Activated CD8-positive, alpha-beta memory T cell treated with anti-CD3 and anti-CD28 coated beads, Interleukin-2, amount 50 U/mL, for 48 hours (primary cell): ENCODE measurements at places on chromosomes 16 and 17.

DNA sequence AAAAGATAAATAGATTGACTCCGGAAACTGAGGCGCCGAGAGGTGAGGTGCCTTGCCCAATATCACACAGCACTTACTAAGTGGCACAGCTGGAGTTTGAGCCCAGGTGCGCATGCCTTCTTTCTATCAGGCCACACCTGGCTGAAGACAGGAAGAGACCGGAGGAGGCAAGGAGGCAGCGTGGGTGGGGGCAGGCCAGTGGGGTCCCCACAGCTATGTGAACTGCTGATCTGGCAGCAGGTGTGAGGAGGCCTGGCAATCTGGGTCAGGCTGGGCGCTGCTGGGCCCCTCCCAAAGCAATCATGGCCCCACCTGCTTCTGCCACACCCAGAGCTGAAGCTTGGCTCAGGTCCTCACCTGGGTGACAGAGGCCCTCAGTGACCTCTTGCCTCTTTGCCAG, 1.9 kb upstream of the GDPD3 start:
- DNase-seq: no peak

- peak; percentile 93 for DNase-seq
These were observed at the start of the genes ACADVL and DLG4 for GRCh38 chr17:7219812-7220592. Gene ACADVL (plus strand): TSS chr17:7219938. CDS start chr17:7219985, 47 bp downstream. Gene DLG4 (minus strand): TSS chr17:7219836.

DNA sequence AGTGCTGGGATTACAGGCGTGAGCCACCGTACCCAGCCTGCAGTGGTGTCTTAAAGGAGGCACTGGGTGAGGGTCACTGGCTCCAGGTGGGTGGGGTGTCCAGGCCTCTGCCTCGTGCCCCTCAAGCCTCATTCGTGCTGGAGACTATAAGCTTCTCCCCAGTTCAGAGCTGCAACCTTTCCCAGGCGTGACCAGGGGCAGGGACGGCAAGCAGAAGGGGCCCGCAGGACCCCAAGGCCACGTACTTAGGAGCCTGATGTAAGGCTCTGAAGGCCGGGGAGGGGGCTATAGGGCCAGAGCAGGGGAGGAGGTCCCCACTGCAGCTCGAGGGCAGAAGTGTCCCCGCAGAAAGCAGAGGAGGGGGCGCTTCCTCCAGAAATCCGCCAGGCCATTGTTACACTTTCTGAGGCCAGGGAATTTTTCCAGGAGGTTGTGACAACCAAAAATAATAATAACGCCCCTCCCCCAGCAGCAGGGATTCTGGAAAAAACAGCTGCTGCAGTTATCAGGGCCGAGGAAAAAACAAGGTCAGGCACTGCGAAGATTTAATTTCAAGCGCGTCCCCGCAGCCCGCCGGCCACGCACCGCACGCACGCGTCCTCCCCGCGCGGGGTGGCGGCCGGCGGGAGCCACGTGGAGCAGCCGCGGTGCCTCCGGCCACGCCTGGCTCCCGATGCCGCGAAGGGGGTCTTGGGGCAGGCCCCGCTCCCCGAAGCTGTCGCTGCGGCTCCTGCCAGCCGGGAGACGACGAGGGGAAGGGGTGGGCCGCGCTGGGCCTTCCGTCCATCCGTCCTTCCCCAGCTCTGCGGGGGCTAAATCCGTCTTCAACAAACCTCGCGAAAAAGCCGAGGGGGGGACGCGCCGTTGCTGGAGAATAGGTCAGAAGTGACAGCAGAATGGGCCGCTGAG, 45.8 kb upstream of the SLC38A10 start:
- no peak for DNase-seq

DNA sequence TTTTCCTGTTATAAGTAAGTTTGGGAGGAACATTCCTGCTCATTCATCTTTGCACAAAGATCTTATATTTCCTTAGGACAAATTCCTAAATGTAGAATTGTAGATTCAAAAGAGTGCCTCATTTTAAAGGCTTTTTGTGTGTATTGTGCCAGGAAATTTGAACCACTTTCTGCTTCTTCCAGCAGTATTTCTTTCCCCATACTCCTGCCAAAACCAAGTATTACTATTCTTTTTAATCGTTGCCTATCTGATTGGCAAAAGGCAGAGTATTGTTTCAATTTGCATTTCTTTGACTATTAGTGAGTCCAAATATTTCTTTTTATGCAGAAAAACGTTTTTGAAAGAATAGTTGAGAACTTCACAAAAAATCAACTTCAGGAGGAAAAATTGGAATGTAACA, 9.3 kb downstream of the ANKS4B start:
- no peak for DNase-seq

- no peak for DNase-seq
These were observed 112.7 kb downstream of the NPIPB5 start for GRCh38 chr16:22623351-22623781.

DNA sequence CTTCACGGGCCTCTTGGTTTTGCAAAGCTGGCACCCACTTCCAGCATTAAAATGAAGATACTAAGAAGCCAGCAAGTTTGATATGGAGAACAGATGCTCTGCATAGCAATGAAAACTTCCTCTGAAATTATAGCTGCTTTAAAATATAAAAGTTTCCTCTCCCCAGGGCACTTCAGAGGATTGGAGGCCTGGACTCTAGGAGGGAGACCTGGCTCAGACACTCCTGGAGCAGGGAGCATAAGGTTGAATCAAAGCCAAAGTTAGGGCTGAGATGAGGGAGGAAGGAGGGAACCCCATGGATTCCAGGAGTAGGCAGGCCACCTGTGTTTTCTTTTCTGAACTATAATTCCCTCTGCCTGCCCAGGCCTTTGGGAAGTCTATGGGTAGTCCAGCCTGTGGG, 176.0 kb upstream of the RPL38 start:
- DNase-seq: no peak

- no peak for DNase-seq
These were observed 227.5 kb downstream of the SPECC1 start for GRCh38 chr17:20236578-20237227.

DNA sequence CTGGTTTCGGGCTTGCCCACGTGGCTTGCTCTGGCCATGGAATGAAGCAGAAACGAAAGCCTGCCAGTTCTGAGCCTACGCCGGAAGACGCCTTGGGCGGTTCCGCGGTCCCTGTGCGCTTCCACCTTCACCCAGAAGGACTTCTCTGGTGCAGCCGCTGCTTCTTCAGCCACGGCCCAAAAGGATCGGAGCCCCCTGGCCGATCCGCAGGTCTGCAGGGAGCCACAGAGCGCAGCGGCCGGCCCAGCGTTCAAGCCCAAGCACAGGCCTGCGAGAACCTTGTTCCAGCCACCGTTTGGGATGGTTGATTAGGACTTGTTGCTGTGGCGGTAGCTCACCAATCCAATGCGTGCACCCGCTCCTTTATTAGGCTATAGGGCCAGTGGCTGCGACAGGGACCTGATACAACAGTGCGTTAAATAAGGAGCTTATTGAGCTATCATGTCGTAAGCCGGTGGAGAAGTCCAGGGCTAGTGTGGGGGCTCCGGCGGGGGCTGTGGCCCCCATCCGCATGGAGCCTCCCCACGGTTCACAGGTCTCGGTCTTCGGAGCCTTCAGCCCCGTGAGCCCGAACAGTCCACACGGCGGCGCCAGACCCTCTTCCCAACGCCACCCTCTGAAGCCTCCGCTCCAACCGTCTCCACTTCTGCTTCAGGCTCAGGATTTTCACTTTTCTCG, 10.2 kb upstream of the MPP2 start:
- DNase-seq: peak; percentile 76

DNA sequence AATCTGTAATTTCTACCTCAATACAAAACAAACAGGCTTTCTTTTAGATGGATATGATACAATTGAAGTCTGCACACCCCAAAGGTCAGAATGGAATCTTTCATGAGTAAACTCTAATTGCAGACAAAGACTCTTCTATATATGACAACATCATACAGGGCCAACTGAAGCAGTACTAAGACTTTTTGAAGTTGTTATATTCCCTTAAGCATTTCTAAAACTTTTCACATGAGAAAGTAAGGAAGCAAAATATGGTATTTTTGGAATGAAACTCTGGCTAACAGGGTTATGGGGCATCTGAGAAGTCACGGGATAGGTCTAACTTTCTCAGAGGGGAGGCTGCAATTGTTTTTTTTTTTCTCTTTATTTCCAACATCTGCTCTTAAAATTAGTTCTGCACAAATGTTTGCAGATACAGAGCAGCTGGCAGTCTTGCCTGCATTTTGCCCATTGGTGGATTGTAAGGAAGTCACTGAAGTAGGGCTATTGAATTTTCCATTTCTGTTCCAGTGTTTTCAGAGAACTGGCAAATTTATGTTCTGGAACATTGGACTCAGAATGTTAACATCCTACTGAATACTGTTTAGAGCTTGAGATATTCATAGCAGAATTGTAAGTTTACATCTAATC, 59.1 kb downstream of the SSH2 start:
- no peak for DNase-seq

GRCh38 chr17:47836601-47837000, 4.5 kb downstream of the SCRN2 start:
- DNase-seq: no peak

GRCh38 chr16:22353191-22353919, 21.1 kb downstream of the CDR2 start:
- no peak for DNase-seq

DNA sequence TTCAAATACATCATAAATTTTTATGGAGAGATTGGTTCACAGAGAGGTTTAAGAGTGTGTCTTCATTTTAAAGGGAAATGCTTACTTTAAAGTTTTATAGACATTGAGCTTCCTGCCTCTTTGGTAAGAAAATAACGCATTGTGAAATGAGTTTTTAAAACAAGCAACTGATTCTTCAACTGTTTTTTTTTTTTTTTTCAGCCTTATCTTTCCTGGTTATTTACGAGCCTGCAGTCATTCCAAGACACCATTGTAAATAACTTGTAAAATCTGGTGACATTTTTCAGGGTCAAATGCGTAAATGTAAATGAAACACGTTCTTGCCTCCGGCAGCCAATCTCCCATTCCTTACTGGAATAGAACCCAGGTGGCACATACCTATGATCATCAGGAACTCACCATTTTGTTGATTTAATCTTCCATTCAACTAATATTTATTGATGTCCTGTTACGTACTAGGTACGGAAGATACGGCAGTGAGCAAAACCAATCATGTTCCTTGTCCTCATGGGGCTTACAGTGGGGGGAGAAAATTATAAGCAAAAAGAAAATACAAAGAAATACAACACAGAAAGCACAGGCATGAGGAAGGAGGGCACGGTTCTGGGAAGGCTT, 33.2 kb upstream of the CDYL2 start:
- DNase-seq: no peak

DNA sequence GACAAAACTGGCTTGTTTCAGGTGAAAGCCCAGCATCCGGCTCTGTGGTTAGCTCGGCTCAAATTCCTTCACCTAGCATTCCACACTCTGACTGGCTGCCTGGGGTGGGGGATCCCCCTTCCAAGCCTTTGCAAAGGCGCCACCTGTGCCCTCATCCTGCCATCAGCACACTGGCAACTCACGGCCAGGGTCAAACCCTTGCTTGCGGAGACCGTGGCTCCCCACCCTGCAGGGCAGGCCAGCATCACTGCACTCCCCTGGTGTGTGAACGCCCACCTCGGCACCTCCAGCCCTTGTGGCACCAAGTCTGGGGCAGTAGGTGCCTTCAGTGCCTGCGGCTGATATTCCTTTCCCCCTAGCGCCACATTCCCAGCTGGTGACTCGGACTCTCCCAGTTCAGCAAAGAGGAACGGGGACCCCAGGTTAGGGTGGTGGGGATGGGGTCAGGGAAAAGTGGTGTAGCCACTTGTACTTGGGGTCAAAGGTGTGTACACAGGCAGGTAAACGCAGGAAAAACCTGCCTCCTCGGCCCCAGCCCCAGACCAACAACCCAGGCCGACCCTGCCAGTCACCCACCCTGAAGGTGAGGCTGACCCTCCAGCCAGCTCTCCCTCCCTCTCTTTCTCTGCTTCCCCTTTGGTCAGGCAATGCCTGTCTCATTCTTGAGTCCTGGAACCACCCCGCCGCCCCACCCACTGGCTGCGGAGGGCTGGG, 1.1 kb downstream of the FLII start:
- DNase-seq: no peak

DNA sequence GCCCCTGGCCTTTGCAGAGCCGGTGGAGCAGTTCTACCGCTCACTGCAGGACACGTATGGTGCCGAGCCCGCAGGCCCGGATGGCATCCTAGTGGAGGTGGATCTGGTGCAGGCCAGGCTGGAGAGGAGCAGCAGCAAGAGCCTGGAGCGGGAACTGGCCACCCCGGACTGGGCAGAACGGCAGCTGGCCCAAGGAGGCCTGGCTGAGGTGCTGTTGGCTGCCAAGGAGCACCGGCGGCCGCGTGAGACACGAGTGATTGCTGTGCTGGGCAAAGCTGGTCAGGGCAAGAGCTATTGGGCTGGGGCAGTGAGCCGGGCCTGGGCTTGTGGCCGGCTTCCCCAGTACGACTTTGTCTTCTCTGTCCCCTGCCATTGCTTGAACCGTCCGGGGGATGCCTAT, 29.5 kb downstream of the CIITA start:
- no peak for DNase-seq

- DNase-seq: no peak
These were observed 30.5 kb downstream of the TANGO6 start for GRCh38 chr16:68873635-68874471.

DNA sequence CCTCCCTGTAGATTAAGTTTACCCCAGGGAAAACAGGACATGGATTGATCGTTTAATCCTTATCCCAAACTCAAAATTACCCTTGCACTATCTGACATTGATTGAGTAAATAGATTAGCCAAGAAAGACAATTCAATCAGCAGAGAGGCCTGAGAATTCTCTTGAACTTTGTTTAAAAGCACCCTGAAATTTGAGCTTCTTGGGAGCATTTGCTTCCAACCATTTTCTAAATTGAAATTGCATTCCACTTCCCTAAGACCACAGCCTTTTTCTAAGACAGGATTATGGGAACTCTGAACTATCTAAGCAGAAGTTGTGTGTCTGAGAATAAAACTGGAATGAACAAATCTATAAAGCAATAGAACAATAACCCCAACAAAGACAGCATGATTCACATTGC, 76.6 kb upstream of the TNRC6A start:
- DNase-seq: no peak

GRCh38 chr16:27495191-27495590, 54.5 kb downstream of the GTF3C1 start:
- DNase-seq: no peak

DNA sequence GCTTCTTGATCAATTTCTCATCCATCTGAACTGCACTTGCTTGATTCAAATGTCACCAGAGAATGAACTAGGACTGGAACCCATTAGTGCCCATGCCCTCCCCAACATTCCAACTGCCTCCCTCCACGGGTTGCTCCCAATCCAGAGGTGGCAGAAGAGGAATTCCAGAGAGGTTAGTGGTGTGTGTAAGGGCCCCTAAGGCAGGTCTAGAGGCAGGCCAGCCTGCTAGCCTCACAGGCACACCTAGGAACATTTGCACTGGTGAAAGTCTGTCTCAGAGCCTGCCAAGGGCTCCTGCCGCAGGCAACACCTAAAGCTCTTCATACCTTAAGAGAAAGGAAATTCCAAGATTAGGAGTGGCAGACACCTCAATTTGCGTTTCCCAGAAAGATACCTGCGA, 21.2 kb upstream of the CMTM4 start:
- DNase-seq: no peak
